Inflammatory macrophage (primary cell): ENCODE measurements at places on chromosomes 6 and 20.

DNA sequence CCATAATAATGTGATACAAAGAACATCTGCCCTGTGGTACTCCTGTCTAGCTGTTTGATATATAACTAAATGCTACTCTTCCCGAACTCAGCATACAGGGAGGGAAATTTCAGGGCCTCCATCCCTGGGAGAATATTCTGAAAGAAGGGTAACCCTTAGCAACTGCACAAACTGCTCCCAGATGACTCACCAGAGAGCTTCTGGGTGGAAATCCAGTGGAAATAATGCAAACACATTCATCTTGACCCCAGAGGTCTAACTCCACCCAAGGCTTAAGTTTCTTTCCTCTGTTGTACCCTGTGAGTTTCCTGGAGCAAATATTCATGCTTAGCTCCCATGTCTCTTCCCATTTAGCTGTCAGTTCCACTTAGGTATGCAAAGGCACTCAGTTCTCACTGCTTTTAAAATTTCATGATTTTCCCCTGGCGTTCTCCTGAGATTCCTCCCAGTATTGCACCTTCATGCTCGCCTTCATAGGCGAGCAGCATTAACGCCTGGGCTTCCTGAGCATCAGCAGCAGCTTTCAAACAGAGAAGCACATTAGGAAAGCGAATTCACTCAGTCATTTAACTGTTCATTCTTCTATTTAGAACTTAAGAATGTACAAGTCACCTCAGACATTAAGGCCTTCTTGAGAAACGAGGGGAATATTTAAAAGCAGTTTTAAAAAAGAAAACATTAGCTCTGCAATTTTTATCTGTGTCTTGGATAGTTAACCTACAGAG, 43.8 kb upstream of the LAMA4 start:
- DNase-seq, result no peak

GRCh38 chr6:54778731-54779130, 67.8 kb upstream of the FAM83B start:
- no peak for DNase-seq

DNA sequence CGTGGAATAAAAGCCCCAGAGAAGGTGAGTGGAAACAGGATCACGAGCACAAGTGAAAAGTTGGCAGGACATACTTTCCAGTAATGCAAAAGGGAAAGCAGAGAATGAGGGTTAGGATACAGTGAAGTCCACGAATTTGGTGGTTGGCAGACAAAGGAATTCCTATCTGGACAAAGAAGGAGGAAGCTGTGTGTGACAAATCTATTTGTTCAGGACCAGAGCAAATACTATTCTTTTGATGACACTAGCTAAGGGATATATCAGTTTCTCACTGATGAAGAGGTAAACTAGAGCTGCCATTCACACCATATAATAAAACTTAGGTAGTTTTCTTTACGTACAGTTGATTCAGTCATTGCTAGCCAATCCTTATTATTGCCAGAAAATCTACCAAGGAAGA, 156.8 kb upstream of the GRIK2 start:
- no peak for DNase-seq

DNA sequence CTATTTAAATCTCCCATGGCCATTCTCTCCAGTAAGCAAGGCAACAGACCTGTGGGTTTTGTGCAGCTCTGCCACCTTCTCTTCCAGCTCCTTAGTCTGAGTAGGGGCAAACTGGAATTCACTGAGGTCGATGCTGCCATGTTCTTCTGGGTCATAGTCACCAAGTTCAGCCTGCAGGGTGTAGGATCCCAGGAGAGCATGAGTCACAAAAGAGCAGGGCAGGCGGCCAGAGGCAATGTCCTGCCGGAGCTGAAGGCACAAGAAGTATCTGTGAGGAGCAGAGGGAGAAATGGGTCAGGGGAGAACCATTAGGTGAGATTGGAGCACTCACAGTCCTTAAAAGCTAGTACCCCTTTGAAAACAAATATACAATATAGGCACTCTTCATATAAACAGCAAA, 73.7 kb downstream of the SMLR1 start:
- no peak for DNase-seq

DNA sequence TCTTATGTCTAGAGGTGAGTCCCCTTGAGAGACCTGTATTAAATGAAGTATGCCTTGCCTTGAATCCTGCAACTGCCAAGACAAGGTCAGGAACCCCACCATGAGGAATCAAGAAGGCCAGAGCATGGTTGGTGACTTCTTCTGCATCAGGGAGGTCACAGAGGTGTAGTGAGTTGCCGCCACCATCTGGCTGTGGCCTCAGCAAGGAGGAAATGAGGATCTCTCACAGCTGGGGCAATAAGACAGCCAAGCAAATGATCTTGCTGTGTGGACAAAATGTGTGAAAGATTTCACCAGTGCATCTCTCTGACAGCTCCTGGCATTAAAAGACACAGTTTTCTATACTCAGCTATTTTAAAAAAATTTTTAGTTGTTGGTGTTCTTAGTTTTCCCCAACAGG, 611.0 kb downstream of the DOK5 start:
- DNase-seq, result no peak

- DNase-seq, result no peak
Observed at GRCh38 chr20:2845607-2846006, 5.1 kb downstream of the VPS16 start.

DNA sequence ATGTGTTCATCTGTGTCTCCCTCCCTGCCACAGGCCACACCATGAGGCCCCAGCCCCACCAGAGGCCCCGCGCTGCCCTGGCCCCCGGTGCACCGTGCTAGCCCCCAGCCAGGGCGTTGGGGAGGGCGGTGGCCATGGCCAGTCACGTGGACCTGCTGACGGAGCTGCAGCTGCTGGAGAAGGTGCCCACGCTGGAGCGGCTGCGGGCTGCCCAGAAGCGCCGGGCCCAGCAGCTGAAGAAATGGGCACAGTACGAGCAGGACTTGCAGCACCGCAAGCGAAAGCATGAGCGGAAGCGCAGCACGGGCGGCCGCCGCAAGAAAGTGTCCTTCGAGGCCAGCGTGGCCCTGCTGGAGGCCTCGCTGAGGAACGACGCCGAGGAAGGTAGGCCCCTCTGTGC, 30.3 kb downstream of the PPP1R16B start:
- DNase-seq, result no peak

DNA sequence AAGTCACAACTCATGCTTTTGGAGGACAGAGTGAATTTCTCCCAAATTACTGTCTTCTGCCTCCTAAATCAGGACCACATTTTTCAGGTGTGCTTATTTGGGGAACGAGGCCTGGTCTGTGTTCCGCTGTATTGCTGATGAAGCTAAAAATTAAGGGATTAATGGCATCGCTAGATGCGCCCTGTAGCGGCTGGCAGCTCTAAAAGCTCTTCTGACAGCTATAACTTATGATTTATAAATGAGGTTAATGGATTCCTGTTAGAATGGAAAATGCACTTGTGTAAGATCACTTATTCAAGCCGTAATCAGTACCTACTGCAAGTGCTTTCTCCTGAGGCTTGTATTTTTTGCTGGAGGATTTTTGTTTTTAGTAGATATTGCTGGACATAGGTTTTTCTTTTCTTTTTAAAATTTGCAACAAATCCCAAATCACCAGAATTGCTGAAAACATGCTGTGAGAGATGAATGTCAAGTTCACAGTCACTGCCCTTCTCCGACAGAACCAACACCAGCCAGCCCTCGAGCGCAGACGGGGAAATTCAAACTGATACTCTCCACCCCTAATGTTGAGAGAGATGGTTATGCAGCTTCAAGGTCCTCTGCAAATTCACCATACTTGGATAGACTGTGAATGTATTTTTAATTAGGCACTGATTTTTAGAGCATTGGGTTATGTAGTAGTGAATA, 49.1 kb downstream of the AKAP12 start:
- DNase-seq, result no peak
